NCI-H2081 treated with DMSO at 0.1 percent for 48 hours (cell line): ENCODE measurements at places on chromosomes 1 and 21.

GRCh38 chr1:23644555-23644866, 47.1 kb upstream of the RPL11 start:
- DNase-seq = no peak

- peak; percentile 36 for DNase-seq
These were observed 47.6 kb downstream of the B3GALT5 start for GRCh38 chr21:39660191-39660980.

- no peak for DNase-seq
These were observed 5.3 kb downstream of the TRAF3IP3 start for GRCh38 chr1:209761011-209761635.

- DNase-seq = no peak
These were observed 16.3 kb downstream of the DPYD start for GRCh38 chr1:97904534-97904933.

- DNase-seq = no peak
These were observed 66.8 kb downstream of the LUZP1 start for GRCh38 chr1:23101887-23102286.

- DNase-seq = no peak
These were observed 265 bp downstream of the NRDC start for GRCh38 chr1:51878308-51878615.

DNA sequence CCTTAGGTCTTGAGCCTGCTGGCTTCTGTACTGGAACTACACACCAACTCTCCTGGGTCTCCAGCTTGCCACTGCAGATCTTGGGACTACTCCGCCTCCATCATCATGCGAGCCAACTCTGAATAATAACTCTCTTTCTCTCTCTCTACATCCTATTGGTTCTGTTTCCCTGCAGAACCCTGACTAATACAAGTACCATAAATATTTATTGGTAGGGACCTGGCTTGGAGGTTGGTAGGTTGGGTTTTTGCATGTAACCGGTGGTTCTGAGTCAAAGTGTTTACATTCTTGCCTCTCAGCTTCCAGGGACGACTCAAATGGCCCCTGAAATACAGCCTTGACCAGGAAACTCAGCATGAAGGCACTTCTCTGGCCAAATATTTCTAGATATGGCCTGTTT, 110.4 kb downstream of the KCND3 start:
- no peak for DNase-seq

GRCh38 chr1:177650947-177651346, 318.9 kb downstream of the SEC16B start:
- DNase-seq = no peak

- DNase-seq = peak; percentile 74
These were observed 12.0 kb upstream of the RHBG start for GRCh38 chr1:156356875-156357534.

DNA sequence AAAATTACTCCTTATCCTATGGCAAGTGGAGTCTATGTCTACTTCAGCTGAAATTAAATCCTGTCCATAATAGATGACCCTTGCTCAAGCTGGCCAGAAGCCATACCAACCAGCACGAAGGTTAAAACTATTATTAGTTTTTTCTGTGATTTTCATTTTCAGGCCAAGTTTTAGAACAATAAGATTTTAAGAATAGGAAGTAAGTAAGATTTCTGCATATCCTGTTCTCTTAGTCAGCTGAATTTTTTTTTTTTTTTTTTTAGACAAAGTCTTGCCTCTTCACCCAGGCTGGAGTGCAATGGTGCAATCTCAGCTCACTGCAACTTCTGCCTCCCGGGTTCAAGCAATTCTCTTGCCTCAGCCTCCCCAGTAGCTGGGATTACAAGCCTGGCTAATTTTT, 6.1 kb upstream of the RBP7 start:
- DNase-seq = no peak

DNA sequence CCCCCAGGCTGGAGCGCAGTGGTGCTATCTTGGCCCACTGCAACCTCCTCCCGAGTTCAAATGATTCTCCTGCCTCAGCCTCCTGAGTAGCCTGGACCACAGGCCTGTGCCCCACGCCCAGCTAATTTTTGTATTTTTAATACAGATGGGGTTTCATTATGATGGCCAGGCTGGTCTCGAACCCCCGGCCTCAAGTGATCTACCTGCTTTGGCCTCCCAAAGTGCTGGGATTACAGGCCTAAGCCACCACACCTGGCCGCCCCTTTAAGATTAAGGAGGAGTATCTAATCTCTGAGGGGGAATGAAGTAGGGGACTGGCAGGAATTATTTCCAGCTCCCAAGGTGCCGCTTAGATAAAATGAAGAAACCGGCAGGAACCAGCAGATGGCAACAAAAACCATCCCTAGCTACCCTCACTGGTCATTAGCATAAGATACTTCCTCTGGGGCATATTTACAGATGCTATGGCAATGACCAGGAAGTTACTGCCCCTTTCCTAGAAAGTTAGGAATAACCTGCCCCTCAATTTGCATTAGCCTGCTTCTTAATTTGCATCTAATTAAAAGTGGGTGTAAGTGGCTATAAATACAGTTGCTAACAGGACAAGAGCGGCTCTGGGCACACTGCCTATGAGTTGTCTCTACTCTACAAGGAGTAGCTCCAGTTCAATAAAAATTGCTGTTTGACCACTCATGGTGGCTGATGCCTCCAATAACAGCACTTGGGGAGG, 7.1 kb upstream of the NSUN4 start:
- DNase-seq = no peak

GRCh38 chr1:149846042-149846441, 53.3 kb upstream of the BOLA1 start:
- no peak for DNase-seq
